ENCODE measurements at places on chromosomes 1 and 21.

DNA sequence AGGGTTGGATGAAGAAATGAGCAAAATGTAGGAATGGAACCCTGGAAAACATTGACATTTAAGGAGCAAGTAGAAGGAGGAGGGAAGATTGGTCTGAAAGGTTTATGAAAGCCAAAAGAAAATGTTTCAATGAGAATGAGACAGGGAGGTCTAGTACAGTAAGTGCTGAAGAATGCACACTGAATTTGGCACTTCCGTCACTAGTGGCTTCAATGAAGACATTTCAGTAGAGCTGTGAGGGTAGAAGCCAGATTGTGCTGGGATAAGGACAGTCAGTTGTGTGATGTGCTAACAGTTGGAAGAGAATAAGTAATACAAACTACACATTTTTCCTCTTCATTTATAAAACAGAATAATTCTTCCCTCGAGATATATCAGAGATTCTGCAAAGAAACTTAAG lies 17.1 kb downstream of the THEM4 start:
- DNase-seq: no peak

DNA sequence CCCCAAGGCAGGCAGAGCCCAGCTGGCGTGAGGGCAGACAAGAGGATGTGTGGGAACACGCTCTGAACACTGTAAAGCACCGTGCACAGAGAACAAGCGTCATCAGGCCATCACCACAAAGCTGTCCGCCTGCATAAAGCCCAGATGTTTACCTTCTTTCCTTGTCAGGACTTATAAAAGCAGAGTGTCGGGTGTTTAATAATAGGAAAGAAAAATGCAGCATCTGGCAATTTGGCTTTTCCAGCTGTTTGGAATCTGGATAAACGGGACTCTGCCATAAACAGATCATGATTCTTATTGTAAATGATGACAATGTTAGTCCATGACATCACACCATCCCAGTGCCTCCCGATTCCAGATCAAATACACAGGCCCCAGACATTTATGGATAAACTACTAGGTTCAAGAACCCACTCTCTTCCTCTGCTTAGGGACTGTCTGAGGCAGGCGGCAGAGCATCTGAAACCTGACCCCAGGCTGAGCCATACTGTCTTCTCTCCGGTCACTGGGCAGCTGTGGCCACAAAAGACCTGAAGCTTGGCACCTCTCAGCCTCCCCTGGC lies 4.2 kb downstream of the GLIS1 start:
- DNase-seq: no peak

GRCh38 chr1:24704411-24705259 lies 40.6 kb upstream of the CLIC4 start:
- DNase-seq: no peak

GRCh38 chr1:23098463-23099170 lies 70.0 kb downstream of the LUZP1 start:
- DNase-seq: peak; percentile 66

DNA sequence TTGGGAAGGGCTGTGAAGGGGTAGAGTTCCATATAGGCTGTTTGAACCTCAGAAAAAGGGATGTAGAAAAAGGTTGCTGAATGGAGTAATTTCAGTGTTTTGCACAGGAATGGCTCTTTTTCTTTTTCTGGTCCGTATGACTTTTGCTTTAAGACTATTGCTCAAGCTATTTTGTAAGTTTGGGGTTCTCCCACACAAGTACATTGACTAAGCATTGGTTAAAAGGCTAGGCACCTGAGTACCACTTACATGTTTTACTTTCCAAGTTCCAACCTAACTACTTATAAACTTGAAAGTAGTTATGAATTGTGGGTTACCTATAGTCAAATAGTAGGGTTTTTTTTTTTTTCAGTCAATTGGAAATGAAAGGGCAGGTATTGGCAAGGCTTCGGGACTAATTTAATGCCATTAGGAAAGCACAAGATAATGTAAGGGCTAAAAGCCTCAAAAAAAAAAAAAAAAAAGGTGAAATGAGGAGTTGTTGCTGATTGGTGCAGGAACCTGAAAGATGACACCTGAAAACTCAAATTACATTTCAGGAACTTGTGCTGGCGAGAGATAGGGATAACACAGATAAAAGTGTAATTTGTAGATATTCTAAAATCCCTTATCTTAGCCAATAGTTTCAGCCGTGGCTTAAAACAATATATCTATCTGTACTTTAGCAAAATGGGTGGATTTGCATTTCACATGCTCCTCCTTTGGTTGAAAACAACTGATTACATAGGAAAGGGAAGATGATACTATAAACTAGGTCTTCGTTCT lies 209.5 kb downstream of the RPS6KC1 start:
- DNase-seq: no peak

GRCh38 chr1:155989242-155990004 lies 11.1 kb upstream of the ARHGEF2 start:
- DNase-seq: peak; percentile 62

DNA sequence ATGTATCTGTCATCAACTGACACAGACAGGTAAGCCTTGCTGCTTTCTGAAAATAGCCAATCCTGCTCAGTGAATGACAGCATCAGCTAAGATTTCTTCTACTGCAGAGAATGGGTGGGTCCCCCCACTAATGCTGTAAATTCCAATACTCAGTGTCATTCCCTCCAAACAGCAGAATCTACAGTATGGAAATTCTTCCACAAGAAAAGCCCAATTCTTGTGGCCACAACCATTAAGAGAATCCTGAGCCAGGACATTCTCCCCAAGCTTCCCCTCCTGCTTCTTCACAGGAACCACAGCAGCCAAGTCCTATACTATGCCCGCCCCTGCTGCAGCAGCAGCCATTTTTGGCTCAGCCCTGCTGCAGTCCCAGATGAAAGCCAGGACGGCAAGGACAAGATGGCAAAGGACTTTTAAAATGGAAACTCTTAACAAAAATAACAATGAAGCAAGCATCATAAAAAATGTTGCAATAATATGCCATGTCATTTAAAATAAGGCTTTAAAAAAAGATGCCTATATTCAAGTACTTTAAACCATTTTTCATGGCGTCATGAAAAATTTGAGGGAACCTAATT lies 26.8 kb downstream of the EIF4G3 start:
- no peak for DNase-seq

GRCh38 chr1:239816081-239816782 lies 275.5 kb upstream of the FMN2 start:
- DNase-seq: peak; percentile 2

DNA sequence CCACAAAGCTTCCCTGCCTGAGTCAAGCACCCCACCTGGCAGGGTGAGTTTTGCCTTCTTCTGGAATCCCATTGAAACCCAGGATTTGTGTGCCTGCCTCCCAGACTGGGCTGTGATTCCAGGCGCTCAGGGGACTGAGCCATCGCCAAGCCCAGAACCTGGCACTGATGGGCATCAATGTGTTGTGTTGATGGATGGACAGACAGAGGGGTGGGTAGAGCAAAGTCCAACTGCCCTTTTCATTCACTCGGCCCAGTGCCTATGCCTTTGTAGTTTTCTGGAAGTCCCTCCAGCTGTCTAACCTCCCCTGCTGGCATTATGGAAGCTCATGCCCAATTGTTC lies 66.0 kb upstream of the LAPTM5 start:
- DNase-seq: no peak

- no peak for DNase-seq
These were observed 20.1 kb downstream of the MEGF6 start for GRCh38 chr1:3590951-3591865.

DNA sequence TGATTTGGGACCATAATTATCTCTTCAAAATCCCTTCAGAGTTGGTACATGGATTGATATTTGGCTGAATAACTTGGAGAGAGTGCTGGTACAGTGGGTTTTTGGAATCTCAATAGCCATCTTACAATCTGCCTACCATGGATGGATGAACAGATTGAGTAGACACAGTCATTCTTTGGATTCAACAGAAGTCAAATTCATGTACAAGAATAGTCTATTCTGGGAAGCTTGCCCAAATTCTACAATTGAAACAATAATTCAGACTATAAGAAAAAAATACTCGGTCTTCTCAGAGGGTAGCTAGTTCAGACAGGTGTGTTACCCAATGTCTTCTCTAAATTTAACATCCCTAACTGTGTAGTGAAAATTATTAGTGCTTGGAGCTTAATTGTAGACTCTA lies 574.0 kb downstream of the LRRIQ3 start:
- no peak for DNase-seq

DNA sequence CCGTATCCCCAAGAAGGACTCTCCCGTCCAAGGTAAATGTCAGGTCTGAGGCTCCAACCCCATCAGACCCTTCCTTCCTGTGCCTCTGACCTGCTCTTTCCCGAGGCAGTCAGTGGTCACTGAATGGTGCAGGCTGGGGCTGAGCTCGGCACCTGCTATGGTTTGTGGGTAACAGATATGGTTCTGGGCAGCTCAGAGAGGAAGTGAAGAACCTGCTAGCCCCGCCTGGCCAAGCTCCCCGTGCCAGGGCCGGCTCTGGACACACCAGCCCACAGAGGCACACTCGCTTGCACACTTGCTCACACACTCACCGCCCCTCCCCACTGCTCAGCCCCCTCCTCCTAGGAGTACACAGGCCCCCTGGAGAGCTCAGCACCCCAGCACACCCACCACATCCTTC lies 16.4 kb downstream of the NCMAP start:
- DNase-seq: no peak

DNA sequence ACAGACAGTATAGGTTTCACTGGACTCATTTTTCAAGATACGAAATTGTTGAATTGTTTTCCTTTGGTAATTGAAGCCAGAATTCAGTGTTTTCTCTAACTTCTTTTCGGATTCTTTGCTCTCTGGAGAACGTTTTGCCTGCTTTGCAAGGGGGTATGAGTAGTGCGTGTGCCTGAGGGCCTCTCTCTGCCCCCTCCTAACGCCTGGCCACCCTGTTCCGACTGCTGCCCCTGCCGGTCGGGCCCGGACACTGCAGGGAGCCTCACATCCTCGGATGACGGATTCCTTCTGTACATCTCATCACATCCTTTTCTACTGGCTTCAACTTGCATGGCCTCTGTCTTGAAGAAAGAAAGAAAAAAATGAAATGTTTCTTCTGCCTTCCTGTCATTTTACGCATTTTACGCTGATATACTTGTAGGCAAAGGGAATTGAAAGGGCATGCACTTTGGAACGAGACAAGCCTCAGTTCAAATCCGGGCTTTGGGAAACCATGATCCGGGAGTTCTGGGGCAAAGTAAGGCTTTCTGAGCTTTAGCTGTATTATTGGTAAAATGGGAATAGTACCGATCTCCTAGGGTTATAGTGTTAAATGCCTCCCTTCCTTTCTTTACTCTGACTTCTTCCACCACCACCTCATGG lies 65.1 kb downstream of the DISC1 start:
- no peak for DNase-seq

DNA sequence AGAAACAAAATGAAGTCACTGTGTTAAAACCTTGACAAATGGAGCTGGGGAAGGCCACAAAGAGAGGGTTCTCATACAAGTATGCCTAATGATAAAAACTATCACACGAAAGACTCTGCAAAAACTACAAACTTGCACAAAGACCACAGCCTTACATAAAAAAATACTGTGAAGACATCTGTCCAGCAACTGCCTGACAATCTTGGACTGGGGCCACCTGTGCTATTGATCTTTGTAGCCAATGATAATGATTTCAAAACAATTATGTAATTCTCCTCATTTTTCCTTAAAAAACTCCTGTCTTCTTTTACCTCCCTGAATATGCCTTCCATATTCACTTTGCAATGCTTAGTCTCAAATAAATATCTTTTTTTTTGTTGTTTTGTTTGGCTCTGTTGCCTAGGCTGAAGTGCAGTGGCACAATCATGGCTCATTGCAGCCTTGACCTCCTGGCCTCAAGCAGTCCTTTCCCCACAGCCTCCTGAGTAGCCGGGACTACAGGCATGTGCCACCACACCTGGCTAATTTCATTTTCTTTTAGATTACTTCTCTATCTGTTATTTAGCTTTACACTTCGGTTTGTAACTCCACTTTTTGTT lies 79.4 kb upstream of the RHOU start:
- no peak for DNase-seq

- DNase-seq: no peak
These were observed 114.4 kb downstream of the CAMTA1 start for GRCh38 chr1:6899621-6900020.

GRCh38 chr1:236168716-236169429 lies 26.5 kb downstream of the GPR137B start:
- no peak for DNase-seq

Measured in bone marrow (tissue), 2 donors.